ENCODE measurements at places on chromosomes 12 and 14. TPM values are rescaled to one million over a fixed set of nuclear protein-coding genes. Genes with fewer than 3 reads are reported as not detected.

DNA sequence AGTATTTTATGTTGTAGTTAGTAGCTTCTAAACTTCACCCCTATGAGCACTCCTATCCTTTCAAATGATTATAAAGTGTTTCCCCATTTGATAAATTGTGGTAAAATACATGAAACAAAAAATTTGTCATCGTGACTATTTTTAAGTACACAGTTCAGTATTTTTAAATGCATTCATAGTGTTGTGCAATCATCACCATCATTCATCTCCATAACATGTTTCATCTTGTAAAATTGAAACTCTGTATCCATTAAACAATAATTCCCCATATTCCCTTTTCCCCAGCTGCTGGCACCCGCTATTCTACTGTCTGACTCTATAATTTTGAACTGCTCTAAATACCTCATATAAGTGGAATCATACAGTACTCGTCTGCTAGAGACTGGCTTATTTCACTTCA lies 52.5 kb downstream of the ATP23 start:
- DNase-seq: no peak

DNA sequence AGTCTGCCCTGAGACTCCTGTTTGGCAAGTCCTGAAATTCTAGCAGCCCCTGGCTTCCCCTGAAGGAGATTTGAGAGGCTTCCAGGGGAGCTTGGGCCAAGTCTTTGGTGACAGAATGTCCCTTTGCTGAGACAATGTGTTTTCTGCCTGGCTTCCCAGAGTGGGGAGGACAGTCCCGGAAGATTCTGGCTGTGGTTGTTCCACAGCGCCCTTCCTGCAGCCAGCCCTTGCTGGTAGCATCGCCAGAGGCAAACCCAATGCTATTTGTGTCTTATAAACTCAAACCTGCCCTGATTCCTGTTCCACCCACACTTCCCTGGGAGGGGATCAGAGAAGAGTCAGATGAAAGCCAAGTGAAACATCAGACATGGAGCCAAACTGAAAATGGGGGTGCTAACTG lies 56.4 kb upstream of the OAS1 start:
- DNase-seq: no peak

Gene AQP6
- 0.06 TPM for total RNA-seq

DNA sequence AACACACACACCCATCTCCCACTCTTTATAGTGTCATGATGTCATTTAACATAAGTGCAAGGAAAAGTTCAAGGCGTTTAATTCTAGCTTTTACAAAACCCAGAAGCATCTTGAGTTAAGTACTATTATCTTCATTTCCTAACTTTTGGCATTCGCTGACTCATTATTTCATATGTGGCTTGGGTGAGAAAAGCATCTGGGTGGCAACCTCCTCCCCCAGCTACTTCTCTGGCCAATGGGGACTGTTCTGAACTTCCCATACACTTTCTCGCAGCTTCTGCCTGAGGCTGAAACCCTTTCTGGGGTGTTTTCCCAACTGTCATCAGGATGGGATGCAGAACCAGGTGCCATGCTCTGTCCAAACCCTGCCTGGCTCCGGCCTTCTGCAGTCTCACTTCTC lies 2.8 kb upstream of the MARK3 start:
- no peak for DNase-seq

- DNase-seq: peak; percentile 85
Measured at GRCh38 chr12:70242695-70243509, at the start of gene CNOT2. Gene CNOT2 (plus strand): TSS chr12:70243433. CDS start chr12:70278227, 34,794 bp downstream.

Gene GLT8D2
- 3.1 TPM for total RNA-seq

GRCh38 chr14:88941414-88941813 lies 117.0 kb downstream of the TTC8 start:
- DNase-seq: no peak

Gene LIN7A
- 0.78 TPM for total RNA-seq

DNA sequence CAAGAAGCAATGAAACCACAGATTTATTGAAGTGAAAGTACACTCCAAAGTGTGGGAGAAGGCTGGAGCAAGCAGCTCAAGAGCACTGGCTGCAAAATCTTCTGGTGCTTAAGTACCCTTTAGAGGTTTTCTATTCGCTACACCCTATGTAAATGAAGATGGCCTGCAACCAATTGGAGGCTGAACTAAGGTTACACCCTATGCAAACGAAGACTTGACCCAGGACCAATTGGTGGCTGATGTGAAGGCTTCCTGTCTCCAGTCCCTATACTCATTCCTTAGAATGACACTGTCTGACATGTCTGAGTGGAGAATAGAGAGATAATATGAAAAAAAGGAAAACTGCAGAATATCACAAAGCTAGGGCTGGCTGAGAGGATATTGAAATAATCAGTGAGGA lies 57.2 kb downstream of the ALG10B start:
- no peak for DNase-seq

Measured in pancreas (tissue), 10 donors.